ENCODE measurements at places on chromosomes 1 and 21.

DNA sequence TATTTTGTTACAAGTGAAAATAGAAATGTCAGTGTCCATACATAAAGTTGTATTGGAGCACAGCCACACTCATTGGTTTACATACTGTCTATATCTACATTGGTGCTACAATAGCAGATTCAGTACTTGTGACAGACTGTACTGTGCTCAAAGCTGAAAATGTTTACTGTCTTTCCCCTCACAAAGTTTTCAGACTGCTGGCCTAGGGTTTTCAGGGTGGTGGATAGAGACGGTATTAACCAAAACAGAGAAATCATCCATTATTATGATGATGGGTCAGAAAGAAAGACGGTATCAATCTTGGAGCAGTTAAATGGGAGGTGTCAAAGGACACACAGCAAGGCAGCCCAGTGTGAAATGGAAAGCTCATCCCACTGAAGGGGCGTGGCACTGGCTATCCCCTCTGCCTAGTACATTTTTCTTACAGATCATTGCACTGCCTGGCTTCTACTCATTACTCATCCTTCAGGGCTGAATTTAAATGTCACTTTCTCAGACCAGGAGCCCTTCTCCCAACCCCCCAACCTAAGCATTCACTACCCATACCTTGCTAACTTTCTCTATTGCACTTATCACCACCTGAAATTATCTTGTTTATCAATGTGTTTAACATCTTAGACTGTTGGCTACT, 10.2 kb downstream of the JAK1 start:
- DNase-seq: no peak

- no peak for DNase-seq
Observed at GRCh38 chr1:118047006-118047649, 117.6 kb downstream of the WDR3 start.

DNA sequence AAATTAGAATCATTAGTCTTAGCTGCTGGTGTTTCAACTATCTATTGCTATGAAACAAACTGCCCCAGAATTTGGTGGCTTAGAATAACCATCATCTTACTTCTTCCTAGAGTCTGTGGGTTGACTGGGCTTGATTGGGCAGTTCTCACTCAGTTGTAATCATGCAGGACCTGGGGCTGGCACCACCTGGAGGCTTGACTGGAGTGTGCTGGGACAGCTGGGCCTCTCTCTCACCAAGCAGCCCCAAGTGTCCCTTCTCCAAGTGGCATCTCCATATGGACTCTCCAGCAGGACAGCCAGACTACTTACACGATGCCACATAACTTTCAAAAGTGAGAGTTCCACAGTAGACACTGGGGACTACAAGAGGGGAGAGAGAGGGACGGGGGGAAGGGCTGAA, 140.3 kb upstream of the ATP1B1 start:
- DNase-seq: no peak

DNA sequence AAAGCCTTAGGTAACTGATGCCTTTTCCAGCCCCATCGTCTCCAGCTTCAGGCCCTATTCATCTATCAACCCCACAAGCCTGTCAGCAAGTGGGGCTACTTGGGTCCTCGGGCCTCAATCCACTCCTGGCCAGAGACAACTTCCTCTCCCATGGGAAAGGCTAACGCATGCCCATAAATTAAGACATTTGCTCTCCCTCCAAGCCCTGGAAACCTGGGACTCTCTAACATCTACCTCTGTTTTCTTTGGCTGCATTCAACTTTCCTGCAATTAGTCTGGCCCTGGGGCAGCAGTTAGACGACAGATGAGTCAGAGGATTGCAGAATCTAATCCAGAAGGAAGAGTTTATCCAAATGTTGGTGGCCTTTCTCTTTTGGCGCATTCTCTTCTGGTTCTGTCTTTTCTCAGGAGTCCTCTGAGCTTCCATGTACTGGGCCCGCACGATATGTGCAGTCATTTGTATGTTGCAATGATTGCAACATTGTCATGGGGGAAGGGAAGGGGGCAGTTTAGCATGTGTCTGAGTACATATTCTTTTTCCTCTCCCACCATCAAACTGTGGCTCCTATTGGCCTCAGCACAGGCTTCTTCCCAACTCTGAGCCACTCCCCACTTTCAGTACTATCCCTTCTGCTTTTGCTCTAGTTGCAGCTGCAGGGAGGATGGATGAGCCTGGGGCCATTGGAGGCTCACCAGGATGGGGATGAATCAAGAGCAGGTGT, 54.4 kb downstream of the NAV1 start:
- no peak for DNase-seq

DNA sequence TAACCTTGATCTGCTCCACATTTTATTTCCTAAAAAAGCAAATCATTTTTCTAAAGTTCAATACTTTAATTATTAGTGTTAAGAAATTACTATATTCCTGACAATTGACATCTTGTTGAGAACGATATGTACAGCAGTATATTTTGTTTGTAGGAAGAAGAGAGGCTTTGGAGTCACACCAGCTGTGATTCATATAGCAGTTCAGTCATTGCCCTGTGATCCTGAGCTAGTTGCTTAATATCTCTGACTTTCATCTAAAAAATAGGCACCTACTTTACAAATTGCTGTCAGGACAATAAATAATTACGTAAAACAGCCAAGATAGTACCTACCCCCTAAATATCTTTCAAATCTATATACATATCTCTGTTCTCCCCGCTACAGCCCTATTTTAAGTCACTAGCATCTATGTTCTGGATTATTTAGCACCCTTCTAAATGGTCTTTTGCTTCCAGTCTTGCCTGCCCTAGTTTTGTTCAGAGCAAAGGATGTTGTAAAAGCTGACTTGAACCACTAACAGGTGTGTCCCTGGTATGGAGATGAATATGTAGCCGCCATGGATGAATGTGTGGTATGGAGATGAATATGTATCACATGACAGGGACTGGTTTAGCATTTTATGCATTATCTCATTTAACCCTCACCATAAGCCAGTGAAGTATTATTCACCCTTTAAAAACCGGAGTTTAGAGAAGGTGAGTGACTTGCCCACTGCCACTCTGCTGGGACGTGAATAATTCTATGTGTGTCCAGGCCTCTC, 42.2 kb downstream of the RNF220 start:
- no peak for DNase-seq

DNA sequence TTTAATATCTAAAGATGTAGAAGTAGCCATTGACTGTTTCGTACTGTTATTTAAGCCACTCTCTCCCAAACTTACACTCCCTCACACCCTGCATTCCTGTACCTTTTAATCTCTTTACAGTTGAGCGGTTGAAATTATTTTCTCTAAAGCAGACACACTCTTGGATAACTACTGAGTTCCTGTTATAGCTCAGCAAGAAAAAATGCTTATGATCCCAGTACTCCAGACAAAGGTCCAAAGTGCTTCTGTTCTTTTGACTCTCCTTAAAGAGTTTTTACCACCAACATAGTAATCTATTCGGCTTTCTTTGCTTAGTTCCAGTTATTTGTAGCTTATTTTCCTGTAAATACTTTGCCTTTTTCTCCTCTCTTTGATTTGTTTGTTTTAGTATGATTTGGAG, 100.1 kb downstream of the ATF6 start:
- no peak for DNase-seq

DNA sequence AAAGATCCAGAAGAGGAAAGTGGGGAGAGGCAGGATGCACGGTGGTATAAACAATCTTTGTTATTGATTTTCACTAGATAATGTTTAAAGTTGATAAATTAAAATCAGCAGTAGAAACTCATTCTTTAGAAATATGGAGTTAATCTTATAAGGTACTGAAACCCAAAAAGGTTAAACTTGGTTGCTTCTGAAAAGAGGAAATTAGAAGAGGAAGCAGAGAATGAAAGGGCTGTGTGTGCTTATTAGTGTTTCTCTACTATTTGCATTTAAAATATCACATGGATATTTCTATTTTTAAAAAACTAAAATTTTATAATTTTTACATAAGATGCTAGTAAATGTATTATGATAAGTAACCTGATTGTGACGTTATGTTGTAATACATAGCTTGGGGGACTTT, 24.4 kb downstream of the C1orf141 start:
- no peak for DNase-seq

- DNase-seq: no peak
Observed at GRCh38 chr1:2314273-2314802, 77.0 kb downstream of the MORN1 start.

- peak; percentile 11 for DNase-seq
Observed at GRCh38 chr21:15483138-15483780, 246.5 kb upstream of the USP25 start.

DNA sequence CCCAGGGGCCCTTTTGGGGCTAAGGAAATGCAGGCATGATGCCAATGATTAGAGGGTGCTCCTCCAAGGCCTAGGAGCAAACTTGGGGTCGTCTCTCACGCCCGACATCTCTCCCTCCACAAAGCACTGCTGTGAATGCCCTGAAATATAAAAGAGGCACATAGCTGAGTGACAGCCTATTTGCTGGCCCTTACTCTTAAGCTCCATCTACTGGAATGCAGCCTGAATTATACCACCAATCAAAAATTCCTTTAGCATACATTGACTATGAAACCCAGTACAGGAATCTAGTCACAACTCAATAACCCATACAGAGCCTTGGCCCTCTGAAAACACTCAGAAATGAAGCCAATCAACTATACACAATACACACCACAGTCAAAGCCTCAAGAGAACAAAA, 105.5 kb downstream of the LRIG2 start:
- DNase-seq: no peak

GRCh38 chr1:228414511-228415211, 2.0 kb downstream of the TRIM17 start:
- no peak for DNase-seq

GRCh38 chr1:177558372-177558771, 387.6 kb downstream of the BRINP2 start:
- no peak for DNase-seq

DNA sequence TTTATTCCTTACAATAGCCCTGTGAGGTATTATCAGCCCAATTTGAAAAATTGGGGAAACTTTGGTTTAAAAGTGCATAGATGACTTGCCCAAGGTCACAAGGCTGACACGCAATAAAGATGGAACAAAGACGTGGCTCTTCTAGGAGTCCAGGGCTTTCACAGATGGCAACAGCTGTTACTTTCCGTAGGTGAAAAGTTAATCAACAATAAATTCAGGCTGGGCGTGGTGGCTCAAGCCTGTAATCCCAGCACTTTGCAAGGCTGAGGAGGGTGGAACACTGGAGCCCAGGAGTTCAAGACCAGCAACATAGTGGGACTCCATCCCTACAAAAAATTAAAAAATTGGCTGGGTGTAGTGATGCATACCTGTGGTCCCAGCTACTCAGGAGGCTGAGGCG, 87.8 kb upstream of the ATF3 start:
- DNase-seq: no peak

GRCh38 chr1:93502571-93502970, 54.7 kb downstream of the FNBP1L start:
- DNase-seq: no peak

DNA sequence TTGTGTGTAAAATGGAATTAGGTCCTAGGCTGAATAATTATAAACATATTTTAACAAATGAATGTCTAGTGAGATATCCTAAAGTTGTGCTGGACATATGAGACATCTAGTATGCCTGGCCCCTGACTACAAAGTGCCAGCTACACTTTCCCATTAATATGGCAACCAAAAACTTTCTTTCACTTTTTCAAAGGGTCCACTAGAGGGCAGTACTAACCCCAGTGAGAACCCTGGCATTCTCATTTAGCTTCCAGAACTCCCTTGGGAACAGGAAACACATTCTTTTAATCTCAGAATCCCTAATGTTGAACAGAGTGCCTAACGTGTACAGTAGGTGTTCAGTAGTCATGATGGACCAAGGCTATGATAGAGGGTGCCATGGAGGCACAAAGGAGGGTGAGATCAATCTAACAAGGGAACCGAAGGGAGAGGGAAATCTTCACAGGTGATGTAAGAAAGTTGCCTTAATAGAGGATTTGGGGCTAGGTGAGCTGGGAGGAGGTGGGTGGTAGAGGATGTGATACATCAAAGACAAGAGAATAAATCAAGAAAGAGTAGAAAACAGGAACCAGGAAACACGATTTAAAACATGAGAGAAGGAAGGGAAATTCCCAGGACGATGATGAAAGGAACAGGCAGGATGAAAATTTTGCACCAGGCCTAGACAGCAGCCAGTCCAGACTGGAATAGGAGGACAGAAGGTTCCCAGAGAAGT, 41.6 kb downstream of the NSL1 start:
- DNase-seq: peak; percentile 27

DNA sequence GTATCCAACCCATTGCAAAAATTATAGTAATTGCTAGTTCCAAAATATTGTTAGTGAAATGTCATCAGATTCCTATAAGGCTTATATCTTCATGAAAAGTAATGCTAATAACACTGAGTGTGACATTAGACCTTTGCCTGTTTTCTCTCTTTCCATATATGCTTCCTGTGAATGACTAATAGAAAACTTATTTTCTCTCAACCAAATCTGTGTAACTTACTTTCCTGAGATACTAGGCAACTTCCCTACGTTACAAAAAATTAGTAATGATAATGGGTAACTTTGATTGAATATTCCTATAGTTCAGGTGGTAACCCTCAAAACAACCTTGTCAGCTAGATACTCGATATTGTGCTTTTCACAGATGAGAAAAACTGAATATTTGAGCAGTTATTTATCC, 124.2 kb upstream of the HNRNPU start:
- DNase-seq: no peak

DNA sequence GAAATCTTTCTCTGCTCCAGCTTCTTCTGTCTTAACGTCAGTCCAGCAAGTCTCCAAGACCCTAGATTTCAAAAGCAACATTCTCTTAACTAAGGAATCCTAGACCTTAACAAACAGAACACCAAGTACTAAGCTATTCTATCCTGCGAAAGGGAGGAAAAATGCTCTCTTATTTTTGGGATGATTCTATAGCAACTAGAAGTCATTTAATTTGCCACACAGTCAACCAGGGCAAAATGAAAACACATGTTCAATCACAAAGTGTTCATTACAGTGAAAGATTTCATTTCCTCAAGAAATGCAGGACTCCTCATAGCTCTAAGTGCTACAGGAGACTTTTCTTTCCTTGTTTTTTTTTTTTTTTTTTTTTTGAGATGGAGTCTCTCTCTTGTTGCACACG, 36.2 kb upstream of the DOCK7 start:
- no peak for DNase-seq

GRCh38 chr1:43835082-43836021, 98.2 kb upstream of the ARTN start:
- DNase-seq: no peak

GRCh38 chr1:247293047-247293446, 37.2 kb downstream of the VN1R5 start:
- no peak for DNase-seq

- no peak for DNase-seq
Observed at GRCh38 chr1:24745711-24746413, 615 bp downstream of the CLIC4 start.

- DNase-seq: no peak
Observed at GRCh38 chr1:247274605-247275256, 18.9 kb downstream of the VN1R5 start.

GRCh38 chr1:81121306-81121705, 679.4 kb upstream of the ADGRL2 start:
- no peak for DNase-seq

- no peak for DNase-seq
Observed at GRCh38 chr1:54490361-54491248, 57.4 kb upstream of the ACOT11 start.

GRCh38 chr1:154970631-154971340, at the start of gene SHC1:
Gene SHC1, minus strand, starts transcription at chr1:154970747. Its CDS starts 221 bp downstream, at chr1:154970526.
- DNase-seq: peak; percentile 82

Data from NCI-H510A (cell line).